Fibroblast of skin of abdomen (primary cell): ENCODE measurements at places on chromosomes 3 and 15.
A peak's percentile ranks its signal among the peaks of the same experiment; 100 is the strongest.

DNA sequence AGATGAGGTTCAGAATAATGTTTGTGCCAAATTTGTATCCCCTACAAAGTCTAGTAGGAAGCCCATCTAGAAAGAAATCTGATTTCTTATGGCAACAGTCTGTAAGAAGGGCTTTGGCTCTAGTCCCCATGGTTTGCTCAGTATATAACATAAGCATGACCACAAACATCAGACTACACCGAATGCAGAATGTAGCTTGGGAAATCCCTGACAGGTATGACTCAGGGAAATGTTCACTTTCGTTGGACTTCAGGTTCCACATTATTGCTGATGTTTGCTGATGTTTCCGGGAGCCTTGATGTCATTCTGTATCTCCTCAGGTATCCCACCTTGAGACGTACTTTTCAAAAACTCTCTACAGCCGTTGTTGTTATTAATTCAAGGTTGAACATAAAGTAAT, 304.4 kb upstream of the TGFBR2 start:
- no peak for DNase-seq

GRCh38 chr3:50243543-50243895, 7.5 kb downstream of the GNAI2 start:
- DNase-seq = no peak

- DNase-seq = peak; percentile 91
Measured at GRCh38 chr3:57007521-57008460, 52.7 kb upstream of the SPATA12 start.

DNA sequence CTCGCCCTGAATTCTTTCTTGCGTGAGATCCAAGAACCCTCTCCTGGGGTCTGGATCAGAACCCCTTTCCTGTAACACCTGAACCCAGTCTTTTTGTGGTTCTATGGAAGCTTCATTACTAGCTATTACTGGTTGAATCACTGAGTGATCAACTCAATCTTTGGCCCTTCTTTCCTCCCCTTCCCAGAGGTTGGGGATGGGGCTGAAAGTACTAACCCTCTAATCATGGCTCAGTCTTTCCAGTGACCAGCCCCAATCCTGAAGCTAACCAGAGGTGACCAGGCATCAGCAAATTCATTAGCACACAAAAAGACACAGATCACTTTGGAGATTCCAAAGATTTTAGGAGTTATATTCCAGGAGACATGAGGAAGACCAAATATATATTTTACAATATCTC, 39.5 kb downstream of the HERC1 start:
- no peak for DNase-seq

DNA sequence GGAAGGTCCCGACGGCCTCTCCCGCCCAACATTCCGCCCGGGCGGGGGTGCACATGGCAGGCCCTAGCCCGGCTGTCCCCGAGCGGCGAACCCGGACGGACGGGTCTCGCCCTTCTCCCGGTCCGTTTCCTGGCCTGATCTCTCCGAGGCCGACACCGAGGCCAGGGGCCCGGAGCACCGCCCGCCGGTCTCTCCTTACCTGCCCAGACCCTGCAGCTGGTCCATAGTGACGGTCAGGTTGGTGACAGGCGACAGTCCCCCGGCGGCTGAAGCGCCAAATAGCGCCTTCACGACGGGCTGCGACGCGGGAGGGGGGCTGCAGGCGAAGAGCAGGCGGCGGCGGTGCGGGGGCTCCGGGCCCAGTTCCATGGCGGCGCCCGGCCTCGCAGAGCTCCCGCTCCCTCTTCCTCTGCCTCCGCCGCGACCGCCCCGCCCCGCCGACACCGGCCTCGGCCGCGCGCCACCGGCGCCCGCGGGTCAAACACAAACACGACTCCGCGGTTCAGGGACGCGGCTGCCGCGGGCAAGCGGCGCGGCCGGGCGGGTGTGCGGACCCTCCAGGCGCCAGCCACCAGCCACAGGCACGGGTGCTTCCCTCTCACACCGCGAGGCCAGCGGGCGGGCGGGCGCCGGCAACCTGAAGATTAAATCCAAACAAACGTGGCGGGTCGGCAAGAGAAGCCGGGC, 495 bp downstream of the CDC25A start:
- no peak for DNase-seq

DNA sequence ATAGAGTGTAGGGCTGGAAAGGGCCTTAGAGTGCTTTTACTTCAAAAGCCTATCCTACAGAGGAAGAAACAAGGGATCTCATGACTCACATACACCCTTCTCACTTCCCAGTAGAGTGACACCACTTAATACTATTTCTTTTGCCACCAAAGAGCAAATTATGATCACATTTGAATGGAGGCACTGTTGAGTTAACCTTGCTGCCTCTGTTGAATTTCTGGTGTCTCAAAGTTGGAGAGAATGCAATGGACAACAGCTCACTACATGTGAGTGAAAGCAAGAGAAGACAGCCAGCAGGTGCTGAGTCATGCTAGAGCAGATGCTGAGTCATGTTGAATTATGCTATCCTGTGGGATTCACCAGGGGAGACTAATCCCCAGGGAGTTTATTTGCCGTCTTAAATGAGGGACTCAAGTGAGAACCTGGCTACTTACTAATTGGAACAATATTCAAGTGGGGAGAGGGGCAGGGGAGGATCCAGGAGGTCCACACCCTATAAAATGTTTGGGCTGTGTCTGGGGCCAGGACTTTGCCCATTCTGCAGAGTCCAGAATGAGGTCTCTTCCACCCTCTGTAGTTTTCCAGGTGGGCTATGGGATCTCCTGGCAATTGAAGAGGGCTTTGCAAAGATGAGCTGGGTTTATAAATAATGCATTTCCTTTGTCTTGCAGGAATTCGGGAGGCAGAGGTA, 35.8 kb downstream of the ST8SIA2 start:
- peak; percentile 95 for DNase-seq

DNA sequence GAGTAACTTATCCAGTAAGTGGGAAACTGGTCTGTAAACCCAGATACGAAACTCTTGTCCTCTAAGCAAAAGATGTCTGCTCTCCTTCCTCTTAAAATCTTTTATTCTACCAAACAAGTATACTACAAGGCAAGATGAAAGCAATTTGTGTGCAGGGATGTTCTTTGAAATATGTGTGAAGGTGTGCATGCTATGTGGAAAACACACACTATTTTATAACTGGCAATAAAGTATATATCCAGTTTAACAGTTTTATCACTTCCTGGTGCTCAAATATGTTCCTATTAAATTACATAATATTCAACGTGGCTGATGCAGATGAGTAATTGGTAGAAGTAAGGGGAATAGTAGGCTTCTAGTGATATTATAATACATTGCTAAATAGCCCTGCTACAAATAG, 566.5 kb downstream of the ROBO2 start:
- no peak for DNase-seq

DNA sequence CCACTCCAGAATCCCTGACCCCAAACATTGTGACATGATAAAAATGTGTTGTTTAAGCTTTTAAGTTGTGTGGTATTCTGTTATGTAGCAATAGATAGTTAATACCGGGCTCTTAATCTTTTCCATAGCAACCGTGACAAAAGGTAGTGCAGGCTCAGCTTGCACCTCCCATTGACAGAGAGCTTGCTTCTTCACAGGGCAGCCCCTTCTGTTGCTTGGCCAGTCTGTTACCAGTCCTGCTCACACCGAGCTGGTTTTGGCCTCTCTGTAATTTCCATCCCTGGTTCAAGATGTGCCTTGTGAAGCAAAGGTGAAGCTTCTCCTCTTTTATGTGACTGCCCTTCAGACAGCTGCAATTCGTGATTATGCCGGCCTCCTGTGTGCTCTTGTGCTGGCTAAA, 86.9 kb downstream of the CRYGS start:
- DNase-seq = no peak

DNA sequence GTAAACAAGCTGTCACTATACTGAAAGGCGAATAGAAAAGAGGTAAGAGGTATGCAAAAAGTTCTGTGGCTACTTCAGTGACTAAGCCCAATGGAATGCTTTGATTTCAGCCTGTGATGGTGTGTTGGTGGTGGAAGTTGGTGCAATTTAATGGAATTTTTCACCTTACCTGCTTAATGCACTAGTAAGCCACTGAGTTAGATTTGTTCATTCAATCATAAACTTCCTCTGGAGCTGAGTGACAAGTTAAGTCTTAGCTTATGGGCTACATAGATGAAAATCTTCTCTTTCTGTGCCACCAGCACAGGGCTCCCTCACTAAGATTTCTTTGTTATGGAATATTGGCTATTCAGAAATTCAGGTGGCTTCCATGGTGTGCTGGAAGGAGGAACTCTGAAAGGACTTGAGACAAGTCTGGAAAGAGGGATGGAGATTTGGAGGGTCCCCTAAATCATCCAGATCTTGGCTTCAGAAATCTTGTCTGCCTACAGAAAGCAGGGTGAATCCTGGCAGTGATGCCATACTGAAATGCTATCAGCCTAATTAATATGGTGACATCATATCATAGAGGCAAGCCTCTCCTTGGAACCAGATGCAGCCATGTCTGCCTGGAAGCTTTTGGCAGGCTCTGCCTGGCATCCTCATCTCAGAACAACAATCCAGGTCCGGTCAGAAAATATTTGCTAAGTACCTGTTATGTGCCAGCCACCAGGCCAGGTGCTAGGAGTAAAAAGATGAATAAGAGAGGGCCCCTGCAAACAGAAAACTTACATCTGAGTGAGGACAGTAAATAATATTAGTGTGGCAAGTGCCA, 8.1 kb upstream of the GAP43 start:
- DNase-seq = peak; percentile 27

DNA sequence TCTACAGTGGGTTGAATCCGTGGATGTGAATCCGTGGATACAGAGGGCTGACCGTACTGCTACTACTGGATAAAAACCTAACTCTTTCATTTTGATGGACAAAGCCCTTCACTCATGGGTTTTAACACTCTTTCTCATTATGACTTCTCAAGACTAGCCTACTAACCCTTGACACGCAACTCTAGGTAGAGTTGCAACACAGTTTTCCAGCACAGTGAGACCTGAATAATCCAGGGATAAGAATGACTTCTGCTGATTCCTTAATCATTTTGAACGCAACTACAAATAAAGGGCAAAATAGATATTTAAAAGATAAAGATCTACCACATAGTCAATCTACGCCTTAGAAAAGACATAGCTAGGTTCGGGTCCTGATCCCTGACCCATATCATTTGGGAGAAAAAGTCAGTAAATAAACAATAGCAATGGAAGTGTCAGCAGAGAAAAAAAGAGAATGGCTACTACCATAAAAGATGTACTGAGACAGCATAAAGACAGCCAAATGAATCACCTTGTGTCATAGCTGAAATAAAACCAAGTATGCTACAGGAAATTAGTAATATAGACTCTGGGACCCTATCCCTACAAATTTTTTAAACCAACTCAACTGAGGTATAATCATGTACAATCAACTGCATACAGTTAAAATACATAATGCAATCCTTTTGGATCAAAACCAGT, 87.6 kb downstream of the DPH6 start:
- DNase-seq = peak; percentile 33

- DNase-seq = no peak
Measured at GRCh38 chr3:137116619-137117018, 158.8 kb downstream of the IL20RB start.

- DNase-seq = no peak
Measured at GRCh38 chr3:52623234-52623792, 62.4 kb downstream of the PBRM1 start.

- DNase-seq = no peak
Measured at GRCh38 chr3:151384741-151385174, at the start of gene P2RY12. TSS of gene P2RY12 (minus strand) at chr3:151384753. CDS start at chr3:151338845, 45,908 bp downstream.

DNA sequence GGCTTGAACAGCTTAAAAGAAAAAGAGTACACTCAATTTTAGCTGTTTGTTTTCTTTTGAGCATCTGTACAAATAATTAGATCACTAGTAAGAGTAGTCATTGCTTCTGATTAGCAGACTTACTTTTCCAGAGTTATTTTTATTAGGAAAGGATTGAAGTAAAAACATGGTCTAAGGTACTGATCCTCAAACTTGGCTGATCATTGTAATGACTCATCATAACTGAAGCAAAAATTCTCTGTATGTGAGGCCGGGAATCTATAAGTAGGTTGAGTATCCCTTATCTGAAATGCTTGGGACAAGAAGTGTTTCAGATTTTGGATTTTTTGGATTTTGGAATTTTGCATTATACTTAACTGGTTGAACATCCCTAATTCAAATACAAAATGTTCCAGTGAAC, 12.4 kb downstream of the NMD3 start:
- no peak for DNase-seq

- no peak for DNase-seq
Measured at GRCh38 chr3:14555835-14556234, 15.7 kb upstream of the GRIP2 start.
